ENCODE measurements at places on chromosomes 2 and 18.

- no peak for DNase-seq
Observed at GRCh38 chr2:239201884-239202283, 198.9 kb downstream of the HDAC4 start.

DNA sequence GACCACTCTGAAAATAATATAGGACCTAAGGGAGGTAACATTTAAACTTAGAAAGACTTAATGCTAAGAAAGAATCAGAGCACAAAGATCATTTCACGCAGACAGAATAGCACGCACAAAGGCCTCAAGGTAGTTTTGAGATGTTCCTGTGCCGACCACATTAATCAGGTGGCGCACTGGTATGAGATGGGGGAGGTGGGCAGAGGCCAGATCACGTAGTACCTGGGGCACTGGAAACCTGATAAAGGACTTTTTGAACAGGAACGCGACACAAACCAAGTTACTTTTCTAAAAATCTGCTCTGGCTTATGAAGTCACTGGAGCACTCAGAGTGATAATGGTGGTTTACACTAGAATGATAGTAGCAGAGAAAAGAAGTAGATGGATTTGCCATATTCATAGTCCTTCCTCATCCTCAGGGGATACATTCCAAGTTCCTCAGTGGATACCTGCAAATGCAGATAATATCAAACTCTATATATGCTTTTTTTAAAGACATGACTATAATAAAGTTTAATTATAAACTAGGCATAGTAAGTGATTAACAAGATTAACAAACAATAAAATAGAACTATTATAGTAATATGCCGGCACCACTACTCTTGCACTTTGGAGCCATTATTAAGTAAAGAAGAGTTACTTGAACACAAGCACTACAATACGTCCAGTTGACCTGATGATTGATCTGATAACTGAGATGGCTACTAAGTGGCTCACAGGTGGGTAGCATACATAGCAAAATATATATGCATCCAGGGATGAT lies 42.6 kb upstream of the CDCA7 start:
- DNase-seq = no peak

DNA sequence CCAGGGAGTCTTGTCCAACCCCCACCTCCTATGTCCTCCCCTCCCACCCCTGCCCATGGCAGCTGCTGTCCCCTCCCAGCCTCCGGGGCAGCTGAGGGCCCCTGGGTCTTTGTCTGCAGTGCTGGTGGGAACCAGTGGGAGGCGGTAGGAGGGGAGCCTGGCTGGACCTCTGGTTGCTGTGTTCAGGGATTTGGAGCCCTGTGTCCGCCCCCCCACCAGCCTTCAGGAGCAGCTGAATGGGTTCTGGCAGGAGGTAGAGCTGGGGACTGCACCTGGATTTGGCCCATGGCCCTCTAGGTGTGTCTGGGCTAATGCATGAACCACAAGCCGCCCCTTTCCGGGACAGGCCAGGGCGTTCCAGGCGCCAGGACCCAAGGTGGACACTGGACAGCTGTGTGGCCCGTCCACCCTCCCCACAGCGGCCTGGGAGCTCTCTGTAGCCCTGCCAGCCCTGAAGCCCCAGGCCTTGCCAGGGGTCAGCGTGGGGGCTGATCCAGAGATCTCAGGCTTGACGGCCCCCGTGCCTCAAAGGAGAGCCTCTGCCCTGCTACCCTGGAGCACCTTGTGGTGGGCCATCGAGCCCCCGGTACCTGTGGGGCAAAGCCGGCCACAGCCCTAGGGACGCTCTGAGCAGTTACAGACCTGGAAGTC lies 25.4 kb downstream of the GPC1 start:
- no peak for DNase-seq

DNA sequence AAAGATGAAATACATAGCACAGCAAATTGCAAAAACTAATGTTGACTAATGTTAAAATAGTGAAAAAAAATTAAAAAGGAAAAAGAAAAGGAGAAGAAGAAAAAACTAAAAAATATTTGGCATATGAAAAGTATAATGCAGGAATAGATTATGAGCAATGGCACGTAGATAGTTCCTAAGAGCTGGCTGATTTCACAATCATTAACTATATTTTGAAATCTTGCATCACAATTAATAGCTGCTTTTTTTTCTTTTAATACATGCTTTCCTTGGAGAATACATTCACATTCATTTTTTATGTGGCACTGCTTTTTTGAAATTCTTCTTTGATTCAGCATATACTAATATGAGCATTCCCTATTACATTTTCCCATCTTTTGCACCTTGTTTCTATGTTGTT lies 299.8 kb downstream of the DPP10 start:
- DNase-seq = no peak

DNA sequence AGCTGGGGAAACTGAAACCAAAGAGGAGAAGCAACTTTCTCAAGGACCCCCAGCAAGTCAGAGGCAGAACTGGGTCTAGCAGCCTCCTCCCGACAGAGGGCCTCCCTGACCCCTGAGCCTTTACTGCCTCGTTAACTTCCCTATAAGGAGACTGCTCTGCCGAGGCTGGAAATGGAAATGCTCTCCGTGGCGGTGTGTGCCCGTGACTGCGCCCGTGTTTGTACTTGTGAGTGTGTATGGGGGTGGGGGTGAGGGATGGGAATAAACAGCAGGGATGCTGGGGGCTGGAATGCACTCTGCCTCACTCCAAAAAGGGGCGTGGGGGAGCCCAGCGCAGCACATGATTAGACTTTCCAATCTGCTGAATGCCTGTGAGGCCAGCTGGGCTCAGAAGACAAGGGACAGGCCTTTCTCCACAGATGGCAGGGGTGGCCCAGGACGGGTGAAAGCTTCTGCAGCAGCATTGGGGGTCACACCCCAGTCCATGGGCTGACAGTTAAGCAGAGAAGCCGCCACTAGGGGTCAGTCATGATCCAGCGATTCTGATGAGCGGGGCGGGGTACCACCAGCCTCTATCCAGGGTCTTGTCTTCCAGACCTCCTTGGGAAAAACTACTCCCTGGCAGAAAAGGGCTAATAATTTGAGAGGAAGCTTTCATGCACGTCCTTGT lies 26.8 kb downstream of the MPHOSPH10 start:
- DNase-seq = peak; percentile 57

DNA sequence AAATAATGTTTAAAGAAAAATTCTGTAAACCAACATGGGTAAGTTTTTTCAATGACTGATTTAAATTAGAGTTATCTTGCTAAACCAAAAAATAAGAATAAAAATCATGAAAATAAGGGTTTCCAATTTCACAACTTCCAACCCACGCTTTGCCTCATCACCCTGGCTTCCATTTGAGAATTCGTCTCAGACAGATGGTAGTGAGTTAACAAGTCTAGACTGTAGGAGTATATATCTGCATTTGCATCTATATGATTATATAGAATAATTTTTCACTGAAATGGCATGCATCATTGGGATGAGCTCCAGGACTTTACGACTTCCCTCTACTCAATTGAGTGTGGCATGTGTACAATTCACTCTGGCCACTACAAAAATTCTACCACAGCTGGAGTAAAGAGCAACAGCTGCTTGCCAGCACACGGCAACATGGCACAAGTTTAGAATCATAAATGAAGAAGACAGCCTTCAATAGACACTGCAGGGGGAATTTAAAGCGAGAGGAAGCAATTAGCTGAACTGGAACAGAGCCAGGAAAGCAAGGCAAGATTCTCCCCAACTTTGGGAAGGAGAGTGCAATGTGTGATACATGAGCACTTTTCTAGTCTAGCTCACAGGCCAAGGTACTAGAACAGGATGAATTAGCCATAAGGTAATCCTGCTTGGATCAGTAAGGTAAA lies 1673.5 kb upstream of the CELF4 start:
- DNase-seq = no peak

GRCh38 chr2:122451040-122451439 lies 695.6 kb downstream of the TSN start:
- no peak for DNase-seq

GRCh38 chr2:149921911-149922616 lies 334.5 kb upstream of the MMADHC start:
- no peak for DNase-seq

- no peak for DNase-seq
Observed at GRCh38 chr2:47091118-47091517, 64.0 kb downstream of the STPG4 start.

- DNase-seq = no peak
Observed at GRCh38 chr18:2987876-2988790, 24.8 kb downstream of the LPIN2 start.

DNA sequence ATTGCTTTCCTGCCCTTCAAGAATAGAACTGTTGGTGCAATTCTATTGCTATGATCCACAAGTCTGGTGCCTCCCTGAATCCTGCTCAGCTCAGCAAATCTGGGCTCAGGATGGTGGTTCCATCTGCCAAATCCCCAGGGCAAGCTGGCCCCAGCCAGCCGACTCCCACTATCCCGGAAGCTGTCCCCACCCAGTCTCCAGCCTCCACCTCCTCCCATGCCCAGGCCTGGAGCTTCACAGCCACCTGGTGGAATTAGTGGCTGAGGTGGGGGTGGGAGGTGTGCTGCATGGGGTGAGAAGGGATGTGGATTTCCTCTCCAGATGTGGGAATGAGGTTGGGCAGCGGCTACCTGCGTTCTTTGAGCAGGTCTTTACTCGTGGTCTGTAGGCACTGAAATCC lies 119.3 kb upstream of the SMAD2 start:
- DNase-seq = no peak

DNA sequence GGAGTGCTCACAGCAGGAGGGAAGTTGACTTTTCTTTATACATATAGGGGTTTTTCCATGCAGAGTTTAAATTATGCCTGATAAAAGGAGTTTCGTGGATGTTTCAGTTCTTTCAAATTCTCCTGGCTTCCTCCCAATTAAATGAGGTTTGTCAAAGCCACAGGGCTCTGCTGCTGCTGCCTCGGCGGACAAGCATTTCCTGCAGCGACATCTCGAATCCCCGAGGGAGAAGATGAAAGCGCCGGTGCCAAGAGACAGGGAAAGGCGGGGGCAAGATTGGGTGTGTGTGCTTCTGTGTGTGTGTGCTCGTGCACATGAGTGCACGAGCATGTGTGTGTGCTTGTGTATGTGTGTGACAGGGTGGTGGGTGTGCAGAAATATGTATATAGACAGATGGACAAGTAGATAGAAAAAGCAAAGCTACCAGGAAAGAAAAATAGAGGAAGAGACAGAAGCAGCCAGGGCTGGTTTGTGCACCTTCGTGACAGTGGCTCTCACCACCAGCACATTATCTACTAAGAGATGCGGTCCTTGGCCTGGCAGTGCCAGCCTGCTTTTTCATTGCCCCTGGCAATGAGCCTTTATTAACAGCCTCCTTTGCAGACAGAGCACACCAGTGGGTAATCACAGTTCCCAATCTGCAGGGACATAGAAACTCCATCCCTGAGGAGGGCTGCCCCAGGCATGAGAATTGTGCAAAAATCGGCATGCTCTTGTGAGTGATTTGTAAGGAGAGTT lies 76.2 kb downstream of the CDK15 start:
- DNase-seq = no peak

DNA sequence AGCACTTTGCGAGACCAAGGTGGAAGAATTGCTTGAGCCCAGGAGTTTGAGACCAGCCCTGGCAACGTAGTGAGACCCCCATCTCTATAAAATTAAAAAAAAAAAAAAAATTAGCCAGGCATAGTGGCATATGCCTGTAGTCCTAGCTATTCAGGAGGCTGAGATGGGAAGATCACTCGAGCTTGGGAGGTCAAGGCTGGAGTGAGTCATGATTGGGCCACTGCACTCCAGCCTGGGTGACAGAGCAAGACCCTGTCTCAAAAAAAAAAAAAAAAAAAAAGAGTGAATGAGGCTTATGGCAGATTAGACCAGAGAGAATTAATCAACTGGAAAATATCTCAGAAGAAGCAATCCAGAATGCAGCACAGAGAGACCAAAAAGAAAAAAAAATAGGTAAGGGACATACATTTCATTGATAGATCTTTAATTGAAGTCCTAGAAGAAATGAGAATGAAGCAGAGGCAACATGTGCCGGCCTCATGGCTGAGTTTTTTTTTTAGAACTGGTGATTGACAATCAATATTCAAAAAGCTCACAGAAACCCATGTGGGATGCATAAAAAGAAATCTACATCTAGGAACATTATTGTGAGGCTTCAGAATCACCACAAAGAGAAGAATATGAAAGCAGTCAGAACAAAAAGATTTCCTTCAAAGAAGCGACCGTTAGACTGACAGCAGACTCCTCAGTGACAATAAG lies 32.2 kb upstream of the ELAC1 start:
- DNase-seq = no peak

DNA sequence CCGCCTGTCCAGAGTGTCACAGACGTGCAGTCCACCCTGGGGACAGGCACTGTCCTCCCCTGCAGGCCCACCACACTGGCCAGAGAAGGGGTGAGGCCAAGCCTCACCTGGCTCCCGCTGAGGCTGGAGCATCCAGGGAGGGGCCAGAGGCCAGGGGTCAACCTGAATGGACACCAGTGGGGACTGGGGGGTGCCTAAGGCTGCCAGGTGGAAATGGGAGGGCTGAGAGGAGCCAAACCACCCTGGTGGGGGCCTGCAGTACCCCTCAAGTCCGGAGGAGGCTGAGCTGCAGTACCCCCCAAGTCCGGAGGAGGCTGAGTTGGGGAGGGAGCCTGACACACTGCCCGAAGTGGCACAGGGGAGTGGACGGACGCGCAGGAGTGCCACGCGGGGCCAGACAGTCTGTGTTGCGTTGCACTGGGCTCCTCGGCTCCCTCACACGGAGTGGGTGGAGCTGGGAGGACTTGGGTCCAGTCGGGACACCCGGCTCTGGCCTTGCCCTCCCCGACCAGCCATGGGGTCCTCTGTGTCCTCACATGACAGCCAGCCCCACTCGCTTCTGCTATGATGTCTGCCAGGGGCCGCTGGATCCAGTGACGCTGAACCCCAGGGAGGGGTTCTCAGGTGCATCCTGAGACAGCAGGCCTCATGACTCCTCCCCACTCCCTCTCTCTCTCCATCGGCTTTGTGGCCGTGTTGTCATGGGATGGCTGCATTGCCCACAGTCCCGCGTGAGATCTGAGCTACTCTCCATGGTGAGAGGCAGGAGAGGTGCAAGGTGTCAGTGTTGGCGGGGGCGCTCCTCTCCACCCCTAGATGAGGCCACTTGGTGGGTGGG lies 22.3 kb upstream of the GPC1 start:
- no peak for DNase-seq
